Esophagus mucosa (tissue), 1 donor: ENCODE measurements at places on chromosomes 5 and 9.

GRCh38 chr9:87662808-87663528, 63.0 kb upstream of the CTSL start:
- peak; percentile 74 for ATAC-seq

GRCh38 chr5:133129950-133130349, 78.1 kb downstream of the HSPA4 start:
- ATAC-seq, result no peak

- ATAC-seq, result no peak
Observed at GRCh38 chr9:6968271-6968670, 210.5 kb downstream of the KDM4C start.

- no peak for ATAC-seq
Observed at GRCh38 chr5:67299231-67299735, 102.7 kb upstream of the CD180 start.

DNA sequence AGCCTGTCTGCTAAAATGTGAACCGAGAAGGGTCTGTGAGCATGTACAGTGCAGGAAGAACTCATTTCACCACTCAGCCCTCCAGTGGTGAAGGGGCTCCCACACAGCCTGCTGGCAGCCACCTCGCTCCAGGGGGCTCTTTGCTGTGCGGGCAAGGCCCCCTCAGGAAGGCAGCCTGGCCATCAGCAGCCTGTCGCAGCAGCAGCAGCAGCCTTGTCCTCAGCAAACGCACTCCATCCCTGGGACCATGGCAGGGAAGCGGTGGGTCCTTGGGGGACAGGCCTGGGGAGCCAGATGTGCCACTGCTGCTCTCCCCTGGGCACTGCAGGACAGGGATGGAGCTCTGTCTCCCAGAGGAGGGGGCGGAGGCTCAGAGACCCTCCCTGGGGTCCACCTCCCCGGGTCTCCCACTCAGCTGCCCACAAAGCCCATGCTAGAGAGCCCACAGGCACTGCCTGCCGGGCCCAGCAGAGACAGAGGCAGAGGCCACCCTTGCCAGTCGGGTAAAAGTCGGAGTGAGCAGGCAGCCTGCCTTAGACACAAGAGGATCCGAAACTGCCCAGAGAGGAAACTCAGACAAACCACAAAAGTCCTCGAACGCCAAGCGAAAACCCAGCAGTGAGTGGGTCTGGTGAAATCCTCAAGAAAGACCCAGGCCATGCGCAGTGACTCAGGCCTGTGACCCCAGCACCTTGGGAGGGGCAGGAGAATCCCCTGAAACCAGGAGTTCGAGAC, 8.0 kb downstream of the BRD3 start:
- no peak for ATAC-seq

DNA sequence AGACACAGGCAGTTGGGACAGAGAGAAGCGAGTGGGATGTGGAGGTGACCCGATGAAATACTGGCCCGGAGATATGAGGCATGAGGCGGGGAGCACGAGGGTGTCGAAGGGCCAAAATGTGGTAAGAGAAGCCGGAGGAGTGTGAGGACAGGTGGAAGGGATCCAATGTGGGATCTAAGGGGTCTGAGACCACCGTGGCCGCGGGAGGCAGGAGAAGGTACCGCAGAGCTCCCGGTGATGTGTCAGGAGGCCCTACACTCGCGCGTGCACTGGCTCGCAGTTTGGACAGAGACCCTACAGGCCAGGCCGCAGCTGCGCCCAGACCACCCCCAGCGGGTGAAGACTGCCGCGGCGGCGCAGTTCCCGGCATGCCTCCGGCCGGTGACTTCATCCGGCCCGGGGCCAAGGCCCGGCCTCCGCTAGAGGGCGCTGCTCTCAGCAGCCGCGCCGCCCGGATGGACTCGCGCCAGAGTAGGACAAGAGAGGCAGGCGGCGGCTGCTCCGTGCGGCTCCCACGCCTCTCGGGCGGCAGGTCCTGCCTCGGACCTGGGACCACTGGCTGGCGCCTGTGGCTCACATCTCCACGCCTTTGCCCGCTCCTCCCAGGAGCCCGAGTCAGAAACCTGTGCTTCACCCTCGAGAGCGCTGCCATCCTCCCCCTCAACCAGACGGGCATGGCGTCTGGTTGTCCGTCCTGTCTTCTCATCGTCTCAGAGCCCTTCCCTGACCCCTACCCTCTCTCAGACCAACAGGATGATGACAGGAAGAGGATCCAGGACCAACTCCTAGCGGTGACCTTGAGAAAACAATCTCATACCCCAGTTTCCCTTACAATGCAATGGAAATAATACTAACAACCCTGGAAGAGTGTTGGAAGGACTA, 35.4 kb upstream of the STING1 start:
- peak; percentile 89 for ATAC-seq

DNA sequence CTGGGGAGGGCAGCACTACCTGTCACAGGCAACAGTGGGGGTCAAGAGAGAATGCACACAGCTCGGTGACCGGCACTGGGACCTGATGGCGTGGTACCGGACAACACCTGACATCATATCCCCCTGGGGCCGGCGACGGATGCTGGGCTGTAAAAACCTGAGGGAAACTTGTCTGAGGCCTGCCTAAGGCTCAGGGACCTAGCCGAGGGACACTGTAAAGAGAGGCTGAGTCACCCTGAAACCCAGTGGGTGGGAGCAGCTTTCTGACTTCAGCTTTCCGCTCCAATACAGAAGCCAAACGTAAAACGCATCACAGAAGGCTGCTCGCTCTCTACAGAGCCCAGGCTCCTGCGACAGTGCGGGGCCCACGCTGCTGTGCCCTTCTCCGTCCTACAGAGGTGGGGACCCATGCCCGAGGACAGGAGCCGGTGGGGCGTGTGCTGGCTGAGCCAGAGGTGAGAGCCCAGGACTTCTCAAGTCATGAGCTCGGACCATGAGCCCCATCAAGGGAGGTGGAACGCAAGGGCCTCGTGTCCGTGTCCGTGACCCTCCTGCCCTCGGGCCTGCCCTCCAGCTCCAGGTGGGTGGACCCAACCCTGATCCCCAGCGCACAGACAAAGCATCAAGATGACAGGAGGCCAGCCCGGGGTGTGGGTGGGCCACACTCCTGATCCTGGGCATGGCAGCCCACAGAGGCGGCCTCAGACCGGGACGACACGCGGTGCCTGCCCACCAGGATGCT, 5.3 kb downstream of the RALGDS start:
- ATAC-seq, result no peak

- ATAC-seq, result peak; percentile 53
Observed at GRCh38 chr5:113122053-113122452, 145.5 kb downstream of the DCP2 start.

DNA sequence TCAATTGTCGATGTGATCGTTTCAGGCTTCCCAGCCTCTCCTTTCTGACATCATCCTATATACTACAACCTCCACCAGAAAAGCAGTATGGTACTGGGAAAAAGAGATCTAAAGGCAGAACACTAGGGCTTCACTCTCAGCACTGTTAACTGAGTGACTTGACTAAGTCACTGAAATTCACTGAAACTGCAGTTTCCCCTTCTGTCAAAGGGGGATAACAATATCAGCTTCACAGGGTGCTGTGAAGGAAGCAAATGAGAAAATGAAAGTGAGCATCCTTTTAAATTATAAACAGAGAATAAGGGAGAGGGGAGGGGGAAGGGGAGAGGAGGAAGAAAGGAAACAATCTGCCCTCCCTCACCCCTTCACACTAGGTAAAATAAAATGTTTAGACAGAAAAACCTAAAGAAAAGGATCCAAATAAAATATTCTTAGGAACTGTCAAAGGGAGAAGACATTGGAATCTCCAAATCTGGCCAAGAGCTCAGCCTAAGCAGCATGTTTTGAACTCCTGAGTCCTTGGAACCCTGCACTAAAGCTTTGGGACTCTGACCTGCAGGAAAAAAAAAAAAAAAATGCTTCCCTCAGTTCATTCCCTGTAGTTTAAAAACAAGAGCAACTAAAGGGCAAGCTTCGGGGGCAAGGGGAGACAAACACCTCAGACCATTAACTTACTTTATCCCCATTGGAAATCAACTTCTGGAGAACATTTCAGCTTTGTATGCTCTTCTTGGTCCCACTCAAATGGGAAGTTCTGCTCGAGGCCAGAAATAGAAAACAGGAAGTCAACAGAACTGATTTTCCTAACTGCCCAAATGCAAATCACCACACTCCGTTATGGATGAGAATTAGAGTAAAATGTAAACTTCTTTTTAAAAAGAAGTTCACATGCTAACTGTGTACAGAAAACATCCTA, 178.3 kb downstream of the DEPDC1B start:
- ATAC-seq, result no peak

GRCh38 chr5:140358738-140359310, 1.2 kb upstream of the SLC4A9 start:
- ATAC-seq, result no peak

- ATAC-seq, result no peak
Observed at GRCh38 chr5:136435946-136436543, 70.7 kb upstream of the TRPC7 start.

GRCh38 chr9:98214811-98215210, 22.4 kb upstream of the CORO2A start:
- ATAC-seq, result peak; percentile 30

DNA sequence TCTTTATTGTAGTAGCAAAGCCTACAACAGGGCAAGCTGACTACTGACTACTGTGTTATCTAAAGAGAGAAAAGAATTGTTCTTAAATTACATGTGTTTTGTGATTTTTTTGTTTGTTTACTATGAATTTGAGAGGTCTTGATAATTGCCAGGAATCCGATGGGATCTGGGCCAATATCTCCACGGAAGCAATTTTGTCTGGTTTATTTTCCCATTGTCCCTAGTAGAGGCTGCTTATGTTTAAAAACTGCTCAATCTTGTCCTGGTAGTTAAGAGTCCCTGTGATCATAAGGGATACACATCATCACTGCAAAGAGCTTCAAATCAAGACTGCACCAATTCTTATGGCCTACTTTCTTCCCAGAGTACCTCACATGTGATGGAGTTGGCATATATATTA, 94.4 kb downstream of the GLDC start:
- ATAC-seq, result no peak

DNA sequence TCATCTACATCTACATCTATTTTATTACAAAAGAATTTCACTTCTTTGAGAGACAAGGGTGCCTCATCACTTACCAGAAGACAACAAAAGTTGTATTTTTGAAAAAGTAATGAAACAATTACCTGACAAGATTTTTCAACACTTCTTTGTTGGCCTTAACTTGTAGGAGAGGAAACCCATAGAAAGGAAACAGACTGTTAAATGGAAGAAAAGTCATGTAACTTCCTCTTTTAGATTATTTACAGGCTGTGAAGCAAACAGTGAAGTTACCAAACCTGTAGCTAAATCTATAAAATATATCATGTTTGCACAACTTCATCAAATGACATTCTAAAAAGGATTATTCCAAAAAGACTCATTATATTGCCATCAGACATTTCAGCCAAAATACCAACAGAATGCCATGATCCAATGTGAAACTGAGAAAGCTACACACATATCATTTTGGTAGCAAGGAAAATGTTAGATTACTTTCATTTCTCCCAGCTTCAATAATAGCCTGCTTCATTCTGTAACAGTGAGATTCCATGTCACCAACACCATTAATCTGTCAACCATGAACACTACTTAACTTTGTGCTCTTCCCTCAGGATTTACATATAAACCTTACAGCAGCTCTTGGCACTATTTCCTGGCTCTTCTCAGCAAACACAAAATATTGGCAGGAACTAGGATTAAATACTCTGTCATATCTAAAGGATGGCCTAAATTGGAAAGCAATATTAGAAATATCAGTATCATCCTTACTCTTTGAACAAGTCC, 122.5 kb downstream of the MCTP1 start:
- ATAC-seq, result no peak

DNA sequence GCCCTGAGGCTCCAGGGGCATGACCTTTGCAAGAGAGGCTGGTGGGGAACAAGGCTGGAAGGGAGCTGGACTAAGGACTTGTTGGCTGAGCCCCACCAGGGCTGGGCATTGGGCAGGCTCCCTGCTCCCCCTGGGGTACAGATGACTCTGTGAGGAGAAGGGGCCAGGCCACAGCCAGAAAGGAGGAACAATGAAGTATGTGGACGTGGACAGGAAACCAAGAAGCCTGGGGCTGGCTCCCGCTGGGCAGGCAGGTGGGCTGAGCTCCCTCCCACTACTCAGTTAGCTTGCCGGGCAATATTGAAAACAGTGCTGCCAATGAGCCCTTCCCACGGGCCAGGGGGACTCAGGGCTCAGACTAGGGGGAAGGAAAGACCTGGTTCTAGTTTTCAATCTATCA, 66.1 kb upstream of the SPTLC1 start:
- ATAC-seq, result no peak

DNA sequence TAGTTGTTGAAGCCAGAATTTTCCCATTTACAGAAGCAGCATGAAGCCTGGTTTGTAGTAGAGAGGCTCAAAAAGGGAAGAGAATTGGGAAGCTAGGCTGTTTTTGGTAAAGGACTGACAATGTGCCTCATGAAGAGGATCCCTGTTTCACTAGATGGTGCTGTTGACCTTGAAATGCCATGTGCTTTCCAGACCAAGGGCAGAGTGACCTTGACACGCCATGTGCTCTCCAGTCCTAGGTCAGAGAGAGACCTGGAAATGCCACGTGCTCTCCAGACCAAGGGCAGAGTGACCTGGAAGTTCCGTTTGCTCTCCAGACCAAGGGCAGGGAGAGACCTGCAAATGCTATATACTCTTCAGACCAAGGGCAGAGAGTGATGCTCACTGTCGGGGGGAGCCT, 32.0 kb downstream of the UNC13B start:
- ATAC-seq, result no peak

GRCh38 chr9:36781533-36781932, 208.8 kb downstream of the MELK start:
- ATAC-seq, result no peak

DNA sequence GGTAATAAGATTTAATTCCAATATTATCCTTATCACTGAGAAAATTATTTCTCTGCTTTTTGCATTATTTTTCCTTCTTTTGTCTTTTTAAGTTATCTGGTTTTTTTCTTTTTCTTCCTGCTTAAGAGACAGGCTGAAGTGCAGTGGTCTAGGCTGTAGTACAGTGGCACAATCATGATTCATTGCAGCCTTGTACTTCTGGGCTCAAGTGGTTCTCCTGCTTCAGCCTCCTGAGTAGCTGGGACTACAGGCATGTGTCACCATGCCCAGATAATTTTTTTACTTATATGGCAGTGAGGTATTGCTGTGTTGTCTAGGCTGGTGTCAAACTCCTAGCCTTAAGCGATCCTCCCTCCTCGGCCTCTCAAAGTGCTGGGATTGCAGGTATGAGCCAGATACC, 93.9 kb downstream of the SLC44A1 start:
- no peak for ATAC-seq

DNA sequence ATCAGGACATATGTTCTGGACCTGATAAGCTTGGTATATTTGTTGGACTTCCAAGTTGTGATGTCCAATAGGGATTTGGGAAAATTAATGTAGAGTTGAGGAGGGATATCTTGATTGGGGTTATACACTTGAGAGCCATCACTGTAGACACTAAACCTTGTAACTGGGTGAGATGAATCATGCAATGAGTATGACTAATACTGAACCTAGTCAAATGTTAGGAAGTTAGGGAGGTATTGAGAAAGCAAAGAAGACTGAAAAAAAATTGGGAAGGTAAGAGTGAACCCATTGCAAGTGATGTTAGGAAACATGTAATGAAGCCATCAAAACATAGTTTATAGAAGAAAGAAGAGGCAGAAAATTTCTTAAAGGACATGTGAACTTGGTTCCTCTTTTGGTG, 668.4 kb upstream of the CDH9 start:
- ATAC-seq, result no peak
